ENCODE measurements at places on chromosomes 5 and 9. TPM values are rescaled to one million over a fixed set of nuclear protein-coding genes. Genes with fewer than 3 reads are reported as not detected.
A peak's percentile ranks its signal among the peaks of the same experiment; 100 is the strongest.

- DNase-seq, result no peak
These were observed 77.0 kb downstream of the RAD23B start for GRCh38 chr9:107360098-107360497.

DNA sequence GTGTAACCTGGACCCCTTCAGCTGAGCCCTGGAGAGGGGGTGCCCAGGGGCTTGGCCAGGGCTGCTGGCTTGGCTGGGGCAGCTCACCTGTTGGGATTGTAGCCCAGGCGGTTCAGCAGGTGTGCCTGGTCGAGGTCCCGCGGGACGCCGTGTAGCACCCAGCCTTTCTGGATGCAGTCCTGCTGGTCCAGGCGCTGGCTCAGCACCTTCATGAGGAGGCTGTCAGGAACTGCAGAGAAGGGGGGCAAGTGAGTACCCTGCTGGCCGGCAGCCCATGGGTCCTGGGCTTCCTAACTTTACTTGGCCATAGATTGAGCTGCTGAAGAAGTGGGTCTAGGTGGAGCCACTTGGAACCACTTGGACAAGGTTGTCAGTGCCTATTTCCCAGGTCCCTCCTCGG, 85.5 kb downstream of the AK8 start:
- no peak for DNase-seq

GRCh38 chr9:126707083-126707482, 93.4 kb downstream of the LMX1B start:
- DNase-seq, result no peak

- DNase-seq, result no peak
These were observed 53.0 kb upstream of the WWC1 start for GRCh38 chr5:168238463-168238862.

DNA sequence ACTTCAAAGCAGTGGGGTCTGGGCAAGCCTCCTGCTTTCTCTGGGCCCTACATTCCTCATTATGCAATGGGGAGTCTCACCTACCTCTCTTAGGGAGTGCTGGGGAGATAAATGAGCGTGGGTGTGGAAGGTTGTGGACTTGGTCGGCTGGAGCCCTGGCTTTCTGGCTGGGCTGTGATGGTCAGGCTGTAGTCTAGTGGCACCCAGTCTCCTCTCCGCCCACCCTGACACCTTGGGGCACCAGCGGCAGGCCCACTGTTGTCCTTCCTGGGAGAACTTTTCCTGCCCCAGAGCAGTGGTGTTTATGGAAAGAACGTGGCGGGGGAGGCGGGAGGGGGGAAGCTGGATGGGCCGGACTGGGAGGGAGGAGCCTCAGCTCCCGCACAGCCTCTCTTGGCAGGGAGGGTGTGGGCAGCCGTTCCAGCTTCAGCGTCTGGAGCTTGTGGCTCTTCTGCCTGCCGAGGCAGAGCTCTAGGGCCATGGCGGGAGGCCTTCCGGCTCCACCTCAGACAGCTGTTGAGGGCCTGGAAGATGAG, 4.1 kb downstream of the PTGS1 start:
- no peak for DNase-seq

GRCh38 chr9:134476942-134477335, 150.7 kb downstream of the RXRA start:
- no peak for DNase-seq

GRCh38 chr9:35570709-35571504, 34.2 kb upstream of the TESK1 start:
- DNase-seq, result peak; percentile 12

DNA sequence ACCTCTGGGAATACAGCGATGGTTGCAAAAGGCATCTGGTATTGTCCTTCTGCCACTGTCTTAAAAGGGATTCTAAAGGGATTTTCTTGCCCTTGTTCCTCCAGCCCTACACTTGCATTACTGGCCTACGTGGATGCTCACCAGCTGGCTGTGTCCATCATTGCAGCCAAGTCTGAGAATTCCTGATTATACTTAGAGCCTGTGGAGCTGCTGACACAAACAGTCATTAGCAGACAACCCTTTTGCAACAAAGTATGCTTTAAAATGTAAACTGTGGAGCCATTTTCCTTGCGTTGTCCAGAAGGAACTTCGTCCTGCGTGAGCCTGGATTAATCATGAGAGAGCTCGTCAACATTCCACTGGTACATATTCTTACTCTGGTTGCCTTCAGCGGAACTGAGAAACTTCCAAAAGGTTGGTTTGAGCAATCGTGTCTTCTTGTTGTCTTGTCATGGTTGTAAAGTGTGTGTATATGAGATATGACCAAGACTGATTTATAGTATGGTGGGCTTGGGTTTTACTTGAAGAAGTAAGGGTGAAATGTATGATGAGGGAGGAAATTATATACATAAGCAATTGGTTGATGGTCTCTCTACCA, at the start of gene MUSK:
Gene MUSK (plus strand): TSS at position 222 of the 598 bp plus-strand sequence. CDS start 114 bp downstream, at position 336.
- DNase-seq, result no peak

DNA sequence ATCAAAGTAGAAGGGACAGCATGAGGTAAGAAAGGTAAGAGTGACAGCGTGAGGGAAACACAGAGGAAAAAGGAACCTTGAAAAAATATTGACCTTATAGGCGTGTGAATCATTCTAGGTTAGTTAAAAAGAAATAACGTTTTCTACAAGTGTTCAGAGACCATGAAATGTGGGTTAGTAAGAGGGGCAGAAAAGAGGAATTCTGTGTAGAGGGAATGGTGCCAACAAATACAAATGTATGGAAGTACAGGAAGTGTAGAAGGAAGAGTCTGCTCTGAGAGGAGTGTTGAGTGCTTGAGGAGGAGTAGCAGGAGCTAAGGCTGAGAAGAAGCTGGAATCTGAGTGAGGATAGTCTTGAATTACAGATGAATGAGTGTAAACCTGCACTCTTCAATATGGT, 418.6 kb upstream of the RIOK2 start:
- DNase-seq, result no peak

- no peak for DNase-seq
These were observed 69.4 kb downstream of the MSX2 start for GRCh38 chr5:174793684-174794328.

- peak; percentile 74 for DNase-seq
These were observed 26.7 kb upstream of the SUSD3 start for GRCh38 chr9:93031629-93032430.

CATSPER3 gene
- 0.15 TPM for polyA plus RNA-seq

All from CD14-positive monocyte (primary cell).